ENCODE measurements at places on chromosomes 12 and 14.

- no peak for DNase-seq
These were observed 574 bp upstream of the FANCM start for GRCh38 chr14:45135156-45135555.

- DNase-seq, result no peak
These were observed 41.5 kb upstream of the NPAS3 start for GRCh38 chr14:32896979-32897697.

DNA sequence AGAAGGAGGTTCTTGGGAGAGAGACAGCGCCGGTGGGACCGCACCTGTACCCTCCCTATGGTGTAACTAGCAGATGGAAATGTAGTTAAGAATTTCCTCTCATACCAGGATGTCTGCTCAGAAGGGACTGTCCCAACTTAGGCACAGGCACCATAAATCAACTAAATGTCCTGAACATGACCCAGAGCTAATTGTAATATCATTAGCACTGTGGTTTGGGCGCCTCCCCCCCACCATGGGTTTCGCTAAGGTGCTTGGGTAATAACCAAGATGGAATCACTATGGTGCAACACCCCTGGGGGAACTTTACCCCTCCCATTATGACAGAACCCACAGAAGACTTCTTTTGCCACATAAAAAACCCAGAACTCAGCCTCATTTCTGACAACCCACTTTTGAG is 15.9 kb downstream of the ZNF641 start:
- DNase-seq, result no peak

GRCh38 chr12:95395696-95396095 is 78.3 kb upstream of the METAP2 start:
- DNase-seq, result no peak

DNA sequence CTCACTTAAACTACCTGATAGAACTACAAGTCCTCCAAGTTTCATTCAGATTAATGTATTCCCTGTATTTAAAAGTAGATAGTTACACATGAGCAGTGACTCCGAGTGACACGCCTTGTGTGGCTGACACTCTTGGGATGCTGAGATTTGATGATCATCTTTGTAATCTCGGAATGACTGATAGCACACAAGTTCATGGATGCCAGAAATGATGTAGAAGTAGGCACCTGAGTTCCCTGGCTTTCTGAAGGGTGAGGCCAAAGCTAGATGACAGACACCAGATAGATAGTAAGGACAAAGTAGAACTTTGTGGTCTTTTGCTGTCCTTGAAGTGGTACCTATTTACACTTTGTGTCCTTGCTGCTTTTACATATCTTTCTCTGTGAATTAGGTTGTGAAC is 491.2 kb downstream of the PCNX1 start:
- no peak for DNase-seq

DNA sequence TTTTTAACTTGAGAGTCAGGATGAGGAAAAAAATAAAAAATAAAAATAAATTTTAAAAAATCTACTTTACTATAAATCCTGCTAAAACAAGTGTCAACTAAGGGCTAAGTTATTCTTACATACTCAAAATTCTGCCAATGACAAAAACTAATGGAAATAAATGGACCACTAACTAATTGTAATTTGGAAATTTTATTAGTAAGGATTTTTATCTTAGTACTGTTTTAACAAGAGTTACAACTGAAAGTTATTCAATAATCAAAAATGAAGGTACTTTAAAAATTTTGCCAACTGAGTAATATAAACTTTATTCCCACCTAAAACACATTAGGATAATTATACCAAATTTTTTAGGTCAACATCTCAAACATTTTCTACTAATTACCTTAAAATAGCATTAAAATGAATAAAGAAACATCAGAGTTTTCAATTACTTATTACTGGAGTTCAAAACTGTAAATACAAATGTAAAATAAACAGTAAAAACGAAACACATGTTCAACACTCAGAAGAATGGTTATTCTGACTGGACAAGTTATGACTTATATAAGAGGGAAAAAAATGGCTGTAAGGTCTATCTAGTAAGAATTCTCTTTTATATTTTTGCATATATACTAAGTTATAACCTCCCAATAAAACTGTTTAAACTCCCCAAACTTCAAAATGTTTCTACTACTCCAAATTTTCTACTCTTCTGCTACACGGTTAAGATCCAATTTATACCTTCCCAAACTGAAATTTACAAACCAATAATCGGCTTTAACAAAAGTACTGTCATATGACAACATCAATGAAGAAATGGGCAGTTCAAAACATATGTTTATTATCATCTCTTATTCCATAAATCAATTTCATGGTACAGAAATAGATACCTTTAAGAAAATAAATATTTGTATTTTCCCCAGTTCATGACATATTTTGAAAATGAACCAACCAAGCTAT is 2.7 kb downstream of the HECTD1 start:
- no peak for DNase-seq

GRCh38 chr12:19048943-19049342 is 80.6 kb upstream of the PLEKHA5 start:
- DNase-seq, result no peak

- no peak for DNase-seq
These were observed 6.1 kb downstream of the CFAP73 start for GRCh38 chr12:113155646-113156045.

DNA sequence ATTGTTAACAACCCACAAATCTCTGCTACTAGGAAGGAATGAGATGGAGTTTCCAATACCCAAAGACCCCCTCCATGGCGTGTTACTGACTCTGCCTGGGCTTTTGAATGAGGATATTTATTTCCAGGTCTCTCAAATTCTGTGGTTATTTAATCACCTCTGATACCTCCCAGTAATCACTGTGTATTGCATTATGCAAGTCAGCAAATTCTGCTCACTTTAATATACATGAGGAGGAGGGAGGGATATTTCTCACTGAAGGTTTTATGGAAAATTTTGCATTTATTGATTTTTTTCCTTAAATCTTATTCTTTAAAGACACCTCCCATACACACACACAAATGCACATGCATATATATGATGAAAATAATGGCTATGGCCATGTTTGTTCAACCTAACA is 962.9 kb downstream of the VRK1 start:
- DNase-seq, result no peak

- DNase-seq, result no peak
These were observed 27.3 kb downstream of the CLEC6A start for GRCh38 chr12:8483079-8483478.

DNA sequence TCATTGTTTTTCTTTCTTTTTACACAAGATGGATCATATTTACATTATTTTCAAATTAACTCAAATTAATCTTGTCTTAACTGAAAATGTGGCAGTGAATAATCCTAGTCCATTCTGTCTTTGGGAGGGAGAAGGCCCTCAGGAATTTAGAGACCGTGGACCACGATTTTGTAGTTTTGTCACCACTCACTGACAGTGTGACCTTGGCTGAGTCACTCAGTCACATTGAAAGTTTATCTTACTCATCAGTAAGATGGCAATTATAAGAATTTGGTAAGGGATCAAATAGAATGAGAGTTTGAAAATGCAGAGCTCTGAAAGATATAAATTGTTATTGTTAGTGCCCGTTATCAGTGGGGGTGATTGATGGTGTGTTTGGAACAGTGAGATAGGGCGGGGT is 16.4 kb downstream of the FOXJ2 start:
- DNase-seq, result no peak

- DNase-seq, result no peak
These were observed 24.2 kb upstream of the HIF1A start for GRCh38 chr14:61671082-61671481.

DNA sequence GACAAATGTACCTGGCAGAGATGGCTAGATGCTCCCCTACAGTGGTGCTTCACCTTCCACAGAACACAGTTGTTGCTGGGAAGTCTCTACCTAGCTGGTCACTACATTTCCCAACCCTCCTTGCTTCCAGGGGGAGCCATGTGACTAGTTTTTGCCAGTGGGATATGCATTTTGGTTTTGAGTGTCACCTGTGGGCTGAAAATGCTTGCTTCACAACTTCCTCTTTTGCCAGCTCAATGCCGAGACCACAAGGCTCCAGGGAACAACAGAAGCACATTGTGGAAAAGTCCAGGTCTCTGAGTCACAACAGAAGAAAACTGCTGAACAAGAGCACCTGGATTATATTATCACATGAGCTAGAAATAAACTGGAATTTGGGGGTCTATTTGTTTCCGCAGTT is 48.5 kb upstream of the ARHGAP5 start:
- DNase-seq, result no peak

- DNase-seq, result no peak
These were observed 5.7 kb downstream of the SLC8B1 start for GRCh38 chr12:113329022-113329790.

DNA sequence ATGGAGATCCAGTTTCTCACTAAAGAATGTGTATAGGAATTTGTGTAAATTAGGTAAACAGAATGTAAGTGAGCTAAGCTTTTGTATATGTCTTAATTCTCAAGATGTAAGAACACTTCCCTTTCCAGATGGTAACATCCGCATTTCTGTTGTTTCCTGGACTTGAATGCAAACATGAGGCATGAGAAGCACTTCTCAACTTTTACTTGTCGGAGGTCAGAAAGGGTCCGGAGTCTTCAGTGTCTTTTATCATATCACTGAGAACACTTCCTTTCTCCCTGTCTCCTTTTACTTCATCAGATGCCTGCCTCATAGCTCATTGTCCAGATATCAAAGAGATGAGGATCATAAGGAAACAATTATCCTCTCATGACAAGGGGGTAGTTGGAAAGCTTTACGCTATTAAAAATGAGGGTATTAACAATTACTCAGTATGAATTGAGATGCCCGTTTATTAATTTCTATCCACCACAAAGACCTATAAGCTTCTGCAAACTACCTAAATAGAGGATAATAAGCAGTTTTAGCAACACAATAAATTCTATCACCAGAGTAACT is 214.1 kb upstream of the FLRT2 start:
- no peak for DNase-seq

DNA sequence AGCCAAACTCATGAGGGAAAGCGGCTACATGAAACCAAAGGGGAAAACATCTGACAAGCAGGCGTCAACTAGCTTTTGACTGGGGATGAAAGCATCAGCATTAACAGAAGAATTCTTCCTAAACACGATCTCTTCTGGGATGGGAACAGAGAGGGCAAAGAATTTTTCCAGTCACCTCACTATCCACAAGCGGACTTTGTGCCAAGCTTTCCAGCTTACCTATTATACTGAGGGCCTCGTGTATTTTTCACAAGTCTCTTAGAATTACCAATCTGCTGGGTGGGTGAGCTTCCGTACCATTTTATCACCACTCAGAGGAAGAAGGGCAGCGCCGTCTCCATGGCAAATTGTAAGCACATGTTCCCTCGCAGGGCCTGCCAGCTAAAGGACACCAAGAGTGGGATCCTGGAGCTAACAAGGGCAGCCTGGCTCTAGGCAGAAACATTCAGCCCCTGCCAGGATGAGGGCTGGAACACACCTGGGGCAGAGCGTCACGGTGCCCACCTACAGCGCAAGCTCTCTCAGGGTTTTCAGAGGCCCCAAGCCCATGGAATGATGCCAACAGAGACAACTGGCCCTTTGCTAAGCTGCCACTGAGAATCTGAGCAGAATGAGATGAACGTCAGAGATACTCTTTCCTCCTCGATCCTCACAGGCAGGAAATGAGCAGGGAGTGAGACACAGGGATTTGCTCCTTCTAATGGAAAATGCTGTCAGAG is 74.6 kb downstream of the CHGA start:
- DNase-seq, result no peak

DNA sequence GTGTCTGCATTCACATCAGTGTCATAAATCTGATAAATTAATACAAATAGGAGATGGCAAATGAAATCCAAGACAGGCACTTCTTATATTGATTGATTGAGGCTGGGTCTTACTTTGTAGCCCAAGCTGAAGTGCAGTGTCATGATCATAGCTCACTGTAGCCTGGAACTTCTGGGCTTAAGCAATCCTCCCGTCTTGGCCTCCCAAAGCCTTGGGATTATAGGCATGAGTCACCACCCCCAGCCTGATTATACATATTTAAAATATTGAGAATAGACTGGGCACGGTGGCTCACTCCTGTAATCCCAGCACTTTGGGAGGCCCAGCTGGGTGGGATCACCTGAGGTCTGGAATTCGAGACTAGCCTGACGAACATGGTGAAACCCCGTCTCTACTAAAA is 51.3 kb downstream of the MARK3 start:
- peak; percentile 56 for DNase-seq

GRCh38 chr14:55609681-55610080 is 29.7 kb downstream of the KTN1 start:
- no peak for DNase-seq

DNA sequence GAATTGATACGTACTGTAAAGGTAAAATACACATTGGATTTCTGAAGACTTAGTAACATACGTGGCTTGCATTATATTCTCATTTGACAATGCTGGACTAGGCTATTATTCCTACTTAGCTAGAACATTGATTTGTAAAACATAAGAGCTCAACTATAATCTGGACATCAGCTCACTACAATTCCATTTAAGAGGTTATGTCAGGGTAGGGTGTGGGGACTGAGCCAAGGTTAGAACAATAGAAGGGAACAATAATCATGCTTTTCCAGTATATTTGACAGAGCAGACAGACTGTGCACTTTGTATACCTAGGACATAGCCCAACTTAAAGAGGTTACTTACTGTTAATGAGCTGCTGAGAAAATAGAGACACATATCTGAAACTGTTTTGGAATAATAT is 10.8 kb downstream of the ZCRB1 start:
- DNase-seq, result no peak
